Pulmonary artery endothelial cell (primary cell): ENCODE measurements at places on chromosomes 1 and 21.

DNA sequence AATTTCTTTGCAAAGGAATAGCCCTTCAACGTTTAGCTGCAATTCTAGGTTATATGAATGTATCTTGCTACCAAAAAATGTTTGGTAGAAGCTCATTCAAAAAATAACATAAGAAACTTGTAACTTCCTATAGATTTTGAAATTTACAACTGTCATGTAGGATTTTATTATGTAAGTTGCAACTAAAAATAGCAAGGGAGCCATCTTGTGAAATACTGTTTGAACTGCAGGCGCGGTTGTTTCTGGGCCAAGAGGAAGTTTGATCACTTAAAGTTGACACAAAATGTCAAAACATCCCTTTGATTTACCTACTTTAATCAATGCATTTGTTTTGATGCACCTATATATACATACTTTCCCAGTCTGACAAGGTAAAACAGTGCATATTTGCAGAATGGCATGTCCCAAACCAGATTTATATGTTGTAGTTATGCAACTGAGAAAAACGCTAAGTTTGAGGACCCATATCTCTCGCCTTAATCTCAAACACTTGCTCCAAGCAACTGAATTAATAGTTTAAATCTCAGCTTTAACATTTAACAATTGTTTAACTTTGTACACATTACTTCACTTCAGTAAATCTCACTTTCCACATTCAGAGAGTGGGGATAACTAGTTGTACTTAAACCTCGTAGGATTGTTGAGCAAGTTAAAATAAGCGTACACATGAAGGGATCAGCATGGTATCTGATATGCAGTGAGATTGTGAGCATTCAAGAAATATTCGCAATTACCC is 63.9 kb downstream of the KCNK2 start:
- no peak for DNase-seq

GRCh38 chr21:41926807-41927171 is 27.0 kb downstream of the C2CD2 start:
- no peak for DNase-seq

DNA sequence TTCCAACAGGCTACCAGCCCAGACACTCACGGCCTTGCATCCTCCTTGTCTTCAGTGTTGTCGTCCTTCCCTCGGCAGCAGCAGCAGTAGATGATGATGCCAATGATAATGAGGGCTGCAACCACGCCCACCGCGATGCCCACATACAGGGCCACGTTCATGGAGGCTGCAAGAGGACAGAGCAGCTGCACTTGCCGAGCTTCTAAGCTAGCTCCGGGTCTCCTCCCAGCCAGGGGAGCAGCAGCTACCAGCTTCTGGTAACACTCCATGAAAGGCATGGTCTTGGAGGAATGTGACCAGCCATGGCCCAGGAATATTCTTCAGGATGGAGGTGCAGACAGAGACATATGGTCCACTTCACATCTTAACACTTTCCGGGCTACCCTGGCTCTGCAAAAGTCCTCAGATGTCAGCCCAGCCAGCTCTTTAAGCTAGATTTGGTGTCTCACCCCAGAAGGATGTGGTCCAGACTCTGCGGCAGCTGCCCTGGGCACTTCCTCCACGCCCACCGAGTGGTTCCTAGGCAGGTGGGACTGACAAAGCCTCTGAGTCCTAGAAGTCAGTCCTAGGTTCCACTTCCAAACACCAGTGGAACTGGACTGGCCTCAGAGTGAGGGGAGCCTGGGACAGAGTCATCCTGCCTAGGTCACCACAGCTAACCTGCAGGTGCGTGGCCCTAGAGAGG is 35.1 kb downstream of the GPA33 start:
- no peak for DNase-seq

DNA sequence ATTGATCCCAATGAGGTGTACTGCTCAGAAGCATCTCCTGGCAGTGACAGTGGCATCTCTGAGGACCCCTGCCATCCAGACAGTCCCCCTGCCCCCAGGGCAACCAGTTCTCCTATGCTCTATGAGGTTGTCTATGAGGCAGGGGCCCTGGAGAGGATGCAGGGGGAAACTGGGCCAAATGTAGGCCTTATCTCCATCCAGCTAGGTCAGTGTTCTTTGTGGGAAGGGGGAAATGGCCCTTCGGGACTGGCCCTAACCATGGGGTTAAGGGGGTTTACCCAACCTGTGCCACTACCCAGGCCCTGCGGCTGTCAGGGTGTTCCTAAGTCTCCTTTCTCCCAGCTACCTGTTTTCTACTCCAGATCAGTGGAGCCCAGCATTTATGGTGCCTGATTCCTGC is 1.3 kb downstream of the CREB3L4 start:
- DNase-seq: no peak
